ENCODE measurements at places on chromosomes 12 and 14.

DNA sequence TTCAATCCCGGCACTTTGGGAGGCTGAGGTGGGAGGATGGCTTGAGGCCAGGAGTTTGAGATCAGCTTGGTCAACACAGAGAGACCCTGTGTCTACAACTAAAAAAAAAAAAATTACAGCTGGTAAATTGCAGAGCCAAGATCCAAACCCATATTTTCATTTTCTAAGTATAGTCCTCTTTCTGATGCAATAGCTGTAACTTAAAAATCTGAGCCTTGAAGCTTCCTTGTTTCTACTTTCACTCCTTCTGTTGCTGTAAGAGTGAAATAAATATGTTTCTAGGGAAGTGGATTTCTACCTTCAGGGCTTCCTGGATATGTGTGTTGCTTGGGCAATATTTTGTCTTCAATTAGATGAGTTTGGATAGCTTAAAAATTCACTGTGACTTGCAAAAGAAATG lies 42.0 kb upstream of the PRICKLE1 start:
- no peak for DNase-seq

DNA sequence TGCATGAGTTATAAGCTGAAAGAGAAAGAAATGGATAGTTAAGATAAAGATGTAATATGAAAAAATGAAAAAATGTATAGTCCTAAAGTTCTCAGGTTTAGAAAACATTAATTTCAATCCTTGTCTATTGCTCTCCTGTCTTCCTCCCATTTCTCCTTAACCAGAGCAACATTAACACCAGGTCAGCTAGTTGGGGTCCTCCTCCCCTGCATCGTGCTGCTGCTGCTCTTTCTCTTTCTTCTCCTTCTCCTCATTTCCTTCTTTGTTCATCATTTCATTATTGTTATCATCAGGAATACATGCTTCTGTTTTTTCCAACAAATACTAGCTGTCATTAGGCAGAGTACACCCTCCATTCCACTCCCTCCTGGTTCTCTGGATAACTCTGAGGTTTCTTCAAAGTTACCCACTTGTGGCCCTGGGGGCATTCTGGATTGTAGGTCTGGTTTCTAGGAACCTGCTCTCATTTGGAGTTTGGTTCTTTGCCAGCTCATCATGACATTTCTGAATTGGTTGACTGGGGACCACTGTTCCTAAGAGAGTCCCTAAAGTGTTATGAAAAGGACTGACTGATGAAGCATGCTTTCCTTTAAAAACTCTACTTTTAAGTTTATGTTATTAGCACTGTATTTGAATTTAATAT lies 17.0 kb downstream of the ACSS3 start:
- DNase-seq, result no peak

DNA sequence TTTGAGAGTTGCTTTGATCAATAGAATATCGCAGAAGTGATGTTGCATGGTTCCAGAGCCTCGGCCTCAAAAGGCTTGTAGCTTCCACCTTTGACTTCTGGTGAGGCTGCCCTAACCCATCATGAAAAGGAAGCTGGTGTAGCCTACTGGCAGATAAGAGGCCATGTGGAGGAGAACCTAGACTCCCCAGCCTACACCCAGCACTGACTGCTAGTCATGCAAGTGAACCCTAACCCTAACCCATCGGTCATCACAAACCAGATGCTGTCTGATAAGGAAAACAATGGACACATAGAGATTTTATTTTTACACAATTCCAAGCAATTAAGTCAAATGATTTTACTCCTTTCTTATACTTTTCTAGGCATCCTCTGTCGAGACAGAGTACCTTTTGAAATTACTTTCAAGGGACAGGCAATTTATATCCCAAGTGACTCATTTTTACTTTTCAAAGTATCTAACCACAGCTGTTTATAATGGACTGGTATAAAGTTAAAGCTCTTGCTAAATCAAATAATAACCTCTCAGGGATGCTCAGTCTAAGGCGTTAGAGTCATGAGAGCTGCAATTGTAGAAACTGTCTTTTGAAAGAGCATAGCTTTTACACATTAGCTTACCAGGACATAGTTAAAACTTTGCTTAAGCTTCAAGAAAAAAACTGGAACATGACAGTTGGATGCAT lies 17.6 kb downstream of the PTPRB start:
- no peak for DNase-seq

DNA sequence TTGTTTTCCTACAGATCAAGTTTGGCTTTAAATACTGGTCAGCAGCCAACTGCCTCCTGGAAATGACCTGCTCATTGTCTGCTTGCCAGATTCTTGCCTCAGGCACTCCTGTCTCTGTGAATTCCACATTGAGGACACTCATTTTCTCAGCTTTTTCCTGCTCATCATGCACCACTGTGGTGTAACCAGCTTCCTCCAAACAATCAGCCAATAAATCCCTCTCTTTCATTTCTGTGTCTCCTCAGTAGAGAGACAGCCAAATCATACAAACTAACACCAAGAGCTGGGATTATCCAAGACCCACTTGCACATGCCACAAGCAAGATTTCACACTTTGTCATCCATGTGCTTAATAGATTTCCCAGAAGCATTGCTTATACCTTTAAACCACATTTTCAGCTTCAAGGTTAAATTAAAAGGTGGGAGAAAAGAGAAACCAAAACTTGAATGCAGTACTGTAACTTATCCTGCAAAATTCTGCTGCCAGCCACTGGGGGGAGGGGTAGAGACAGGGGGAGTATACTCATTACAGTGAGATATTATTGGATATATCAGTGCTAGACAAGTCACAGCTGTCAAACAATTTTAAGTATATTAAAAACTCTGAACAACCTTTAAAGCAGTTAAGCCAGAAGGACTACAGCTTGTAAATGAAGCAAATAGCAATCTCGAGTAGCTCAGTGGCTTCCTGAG lies 105.0 kb downstream of the PPP2R5E start:
- DNase-seq, result peak; percentile 80

DNA sequence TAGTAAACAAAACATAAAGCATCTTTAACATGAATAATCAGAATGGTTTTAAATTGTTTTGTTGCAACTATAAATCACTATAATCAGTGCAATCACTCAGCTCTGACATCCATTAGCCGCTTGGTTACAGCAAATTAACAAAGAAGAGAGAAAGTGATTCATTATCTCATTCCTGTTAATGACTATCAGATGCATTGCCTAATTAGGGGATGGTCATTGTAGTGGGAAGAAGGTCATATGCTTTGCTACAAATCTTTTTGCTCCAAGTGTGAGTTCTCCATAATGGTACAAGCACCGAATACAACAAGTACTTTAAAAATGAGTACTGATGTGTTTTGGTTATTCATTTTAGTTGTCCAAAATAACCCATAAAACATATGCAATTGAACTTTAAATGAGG lies 272.0 kb downstream of the AKAP6 start:
- no peak for DNase-seq

DNA sequence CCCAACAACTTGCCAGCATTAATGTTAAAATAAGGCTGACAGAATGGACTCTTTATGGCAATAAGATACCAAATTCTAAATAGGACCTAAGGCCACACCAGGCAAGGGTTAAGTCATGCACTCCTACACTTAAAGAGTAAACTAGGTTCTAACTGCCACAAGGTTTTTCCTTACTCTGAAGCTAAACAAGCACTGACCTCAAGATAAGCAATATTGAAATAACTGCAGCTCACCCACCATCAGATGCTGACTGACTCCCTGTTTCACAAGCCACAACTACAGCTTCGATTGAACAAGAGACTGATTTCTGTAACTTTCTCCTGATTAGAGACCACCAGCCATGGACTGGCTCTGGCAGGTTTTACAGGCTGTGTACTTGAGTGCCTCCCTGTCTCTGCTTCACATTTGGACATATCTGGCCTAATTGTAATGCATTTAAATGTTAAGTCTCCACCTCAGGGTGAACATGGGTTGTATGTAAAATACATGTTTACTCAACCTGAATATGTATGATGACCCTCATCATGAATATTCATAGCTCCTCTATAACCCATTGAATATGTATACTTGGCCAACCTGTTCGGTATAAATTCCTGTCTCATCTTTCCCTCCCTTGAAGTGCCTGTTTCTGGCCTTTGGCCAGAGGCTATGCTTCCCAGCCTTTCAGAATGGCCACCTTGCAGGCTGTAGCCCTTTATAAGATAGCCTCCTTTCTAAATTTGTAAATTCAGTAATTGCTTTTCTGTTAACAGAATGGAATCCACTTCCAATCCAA lies 70.5 kb upstream of the DAAM1 start:
- DNase-seq, result no peak

DNA sequence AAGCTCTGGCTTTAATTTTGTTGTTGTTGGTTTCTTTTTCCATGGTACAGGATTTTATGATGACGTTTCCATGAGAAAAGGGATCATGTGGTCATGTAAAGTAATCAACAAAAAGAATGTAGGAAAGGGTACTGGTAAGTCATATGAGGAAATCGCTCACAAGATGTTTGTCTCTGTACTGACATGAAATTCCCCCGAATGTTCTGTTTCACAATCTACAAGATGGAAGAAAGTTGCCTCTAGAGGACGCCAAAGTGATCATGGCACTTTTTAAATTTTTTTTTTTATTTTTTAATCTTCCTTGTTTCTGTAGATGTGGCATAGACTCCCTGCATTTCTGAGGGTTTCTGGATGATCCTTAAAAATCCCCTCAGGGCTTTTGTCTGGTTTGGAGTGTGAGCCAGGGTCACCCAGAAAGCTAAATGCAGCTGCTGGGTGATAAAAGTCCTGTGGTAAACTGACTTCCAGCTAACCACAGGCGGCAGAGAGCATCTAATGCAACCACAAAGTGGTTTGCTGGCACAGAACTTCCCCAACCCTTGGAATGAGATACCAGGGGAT lies 393.5 kb downstream of the CCDC91 start:
- no peak for DNase-seq

GRCh38 chr14:34682787-34683321 lies 31.5 kb downstream of the CFL2 start:
- DNase-seq, result no peak

DNA sequence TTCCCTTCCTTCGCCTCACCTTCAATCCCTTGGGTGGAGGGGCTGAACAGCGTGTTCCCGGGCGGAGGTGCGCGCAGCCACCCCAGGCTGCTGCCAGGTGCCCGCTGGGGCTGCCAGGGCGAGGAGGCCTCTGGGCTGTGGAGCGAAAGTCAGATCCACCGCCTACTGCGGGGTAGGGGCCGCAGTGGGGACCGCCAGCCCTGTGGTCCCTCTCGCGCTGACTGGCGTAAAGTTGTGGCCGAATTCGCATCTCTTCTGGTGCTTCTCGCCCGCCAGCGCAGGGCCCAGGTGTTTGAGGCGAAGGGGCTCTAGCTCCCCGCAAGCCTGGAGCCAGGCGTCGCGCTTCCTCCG lies 6.9 kb upstream of the HOXC4 start:
- no peak for DNase-seq

DNA sequence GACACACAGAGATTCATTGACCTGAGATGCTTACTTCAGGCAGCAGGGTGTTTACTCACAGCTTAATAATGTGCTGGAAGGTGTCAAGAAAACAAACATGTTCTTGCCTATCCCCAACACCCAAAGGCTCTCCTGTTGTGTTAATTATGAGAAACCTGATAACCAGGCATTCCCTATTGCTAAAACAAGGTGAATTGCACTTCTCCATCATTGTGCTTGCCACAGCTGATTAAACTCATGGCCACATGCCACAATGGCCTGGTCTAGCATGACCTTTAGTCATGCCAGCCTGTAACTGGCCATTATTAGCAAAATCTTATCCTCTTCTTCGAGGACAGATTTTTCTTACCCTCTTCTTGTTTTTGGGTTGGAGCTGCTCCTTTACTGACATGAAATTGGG lies 21.4 kb downstream of the SMOC1 start:
- DNase-seq, result no peak

DNA sequence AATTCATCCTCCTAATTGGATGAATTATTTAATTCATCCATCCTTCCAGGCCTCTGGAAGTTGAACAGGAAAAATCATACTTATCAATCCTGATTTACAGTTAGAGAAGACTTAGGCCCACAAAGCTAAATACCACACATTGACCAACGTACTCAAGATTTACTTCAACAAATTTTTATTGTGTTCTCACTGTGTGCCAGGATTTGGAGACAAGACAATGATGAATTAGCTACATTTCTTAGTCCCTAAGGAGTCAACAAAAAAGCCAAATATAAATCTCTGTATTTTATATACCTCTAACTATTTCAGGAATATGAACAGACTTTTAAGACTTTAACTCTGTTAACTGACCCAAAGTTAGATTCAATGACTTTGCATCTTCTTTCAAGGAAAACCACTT lies 63.9 kb downstream of the DCAF5 start:
- DNase-seq, result no peak

DNA sequence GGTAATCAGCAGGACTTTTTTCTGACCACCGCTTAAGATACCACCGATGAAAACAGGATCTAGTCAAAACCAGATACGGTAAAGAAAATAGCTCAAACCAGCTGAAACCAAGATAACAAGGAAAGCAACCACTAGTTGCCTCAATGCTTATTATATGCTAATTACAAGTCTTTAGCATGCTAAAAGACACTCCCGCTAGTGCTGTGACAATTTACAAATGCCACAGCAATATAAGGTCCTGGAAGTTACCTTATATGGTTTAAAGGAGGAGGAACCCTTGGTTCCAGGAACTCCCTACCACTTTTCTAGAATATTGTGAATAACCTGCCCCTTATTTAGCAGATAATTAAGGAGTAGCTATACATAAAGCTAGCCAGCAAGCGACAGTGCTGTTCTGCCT lies 976.4 kb upstream of the SEL1L start:
- no peak for DNase-seq

DNA sequence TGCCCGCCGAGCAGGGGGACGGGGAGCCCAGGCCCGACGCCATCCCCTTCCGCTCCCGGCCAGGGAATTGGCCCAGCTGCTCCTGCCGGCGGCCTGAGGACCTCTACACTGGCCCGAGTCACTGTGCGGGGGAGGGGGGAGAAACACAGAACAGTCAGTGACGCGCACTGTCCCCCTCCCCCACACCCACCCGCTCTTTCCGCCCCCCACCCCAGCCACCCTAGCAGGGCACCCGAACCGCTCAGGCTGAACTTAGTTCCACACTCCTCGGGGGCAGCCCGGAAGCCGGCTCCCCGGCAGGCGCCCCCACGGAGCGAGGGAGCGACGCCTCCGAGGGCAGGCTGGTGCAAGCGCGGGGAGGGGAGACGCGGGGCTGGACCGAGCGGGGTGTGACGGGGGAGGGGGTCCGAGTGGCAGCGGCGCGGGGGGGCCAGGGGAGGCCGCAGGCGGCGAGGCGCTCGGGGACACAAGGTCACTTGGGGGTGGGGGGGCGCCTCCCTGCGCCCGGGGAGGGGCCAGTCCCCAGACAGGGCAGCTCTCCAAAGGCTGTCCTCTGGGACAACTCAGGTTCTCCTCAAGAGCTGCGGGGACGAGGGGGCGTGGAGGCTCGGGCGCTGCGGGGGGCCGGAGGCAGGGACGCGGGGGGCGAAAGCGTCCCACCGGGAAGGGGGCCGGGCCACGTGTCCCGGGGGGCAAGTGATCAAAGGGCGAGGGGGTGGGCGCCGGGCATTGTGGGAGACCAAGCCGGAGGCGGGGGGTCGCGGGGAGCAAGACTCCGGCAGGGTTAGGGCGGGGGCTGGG lies 648 bp downstream of the CHD4 start:
- peak; percentile 66 for DNase-seq

Measured in NCI-H82 (cell line).